ENCODE measurements at places on chromosomes 5 and 9. TPM values are rescaled to one million over a fixed set of nuclear protein-coding genes. Genes with fewer than 3 reads are reported as not detected.
A peak's percentile ranks its signal among the peaks of the same experiment; 100 is the strongest.

GRCh38 chr5:112931473-112931872 is 9.4 kb upstream of the REEP5 start:
- no peak for DNase-seq

DNA sequence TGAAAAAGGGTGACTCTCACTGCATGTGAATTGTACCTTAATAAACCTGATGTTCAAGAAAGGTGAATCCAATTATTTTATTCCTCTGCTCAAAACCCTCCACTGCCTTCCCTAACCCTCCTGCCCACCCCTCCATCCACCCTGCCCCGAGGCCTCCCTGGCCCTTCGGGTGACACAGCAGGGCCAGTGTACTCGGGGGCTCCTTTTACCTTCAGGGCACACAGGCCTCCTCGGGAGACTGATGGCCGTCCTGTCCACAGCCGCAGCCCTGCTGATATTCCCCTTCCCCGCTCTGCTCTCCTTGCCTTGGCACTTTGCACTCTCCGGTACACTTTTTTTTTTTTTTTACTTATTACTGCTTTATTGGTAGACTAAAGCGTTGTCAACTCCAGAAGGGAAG is 234.0 kb downstream of the CACNA1B start:
- DNase-seq = no peak

GRCh38 chr5:165015547-165015946 is 1510.1 kb downstream of the MAT2B start:
- no peak for DNase-seq

GRCh38 chr9:69179037-69179436 is 5.0 kb downstream of the TJP2 start:
- DNase-seq = no peak

DNA sequence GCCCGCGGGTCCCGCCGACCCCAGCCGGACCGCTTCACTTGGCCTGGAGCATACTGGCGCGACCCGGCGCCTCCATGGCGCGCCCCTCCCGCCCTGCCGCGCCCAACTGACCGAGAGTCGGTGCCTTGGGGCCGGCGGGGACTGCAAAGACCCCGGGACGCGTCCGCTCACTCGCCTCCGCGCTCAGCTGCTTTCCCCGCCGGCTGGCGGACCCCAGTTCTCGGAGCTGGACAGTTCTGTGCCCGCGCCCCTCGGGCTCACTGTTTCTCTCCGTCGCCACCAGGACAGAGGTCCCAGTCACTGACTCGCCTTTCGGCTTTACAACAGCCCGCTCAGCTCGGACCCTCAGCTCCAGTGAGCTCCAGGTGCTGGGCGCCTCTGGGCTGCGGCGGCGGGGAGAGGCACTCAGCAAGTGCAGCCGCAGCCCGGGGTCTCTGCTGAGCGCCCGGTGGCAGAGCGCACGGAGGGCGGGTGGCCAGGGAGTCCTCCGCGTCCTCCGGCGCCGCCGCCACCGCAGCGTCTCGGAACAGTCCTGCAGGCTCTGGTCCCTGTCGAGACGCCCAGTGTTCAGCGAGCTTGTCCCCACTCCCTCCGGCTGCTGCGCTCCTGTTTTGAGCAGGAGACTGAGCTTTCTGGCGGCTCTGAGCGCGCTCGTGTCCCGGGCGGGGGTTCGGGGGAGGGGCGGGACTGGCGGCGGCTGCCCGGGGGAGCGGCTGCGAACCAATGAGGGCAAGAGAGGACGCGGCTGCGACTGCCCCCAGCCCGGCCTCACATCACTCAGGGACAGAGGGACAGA is at the start of gene SMIM32:
TSS of gene SMIM32 (minus strand) at position 637 of the 796 bp plus-strand sequence. CDS start 638 bp downstream, outside the sequence.
- peak; percentile 11 for DNase-seq

DNA sequence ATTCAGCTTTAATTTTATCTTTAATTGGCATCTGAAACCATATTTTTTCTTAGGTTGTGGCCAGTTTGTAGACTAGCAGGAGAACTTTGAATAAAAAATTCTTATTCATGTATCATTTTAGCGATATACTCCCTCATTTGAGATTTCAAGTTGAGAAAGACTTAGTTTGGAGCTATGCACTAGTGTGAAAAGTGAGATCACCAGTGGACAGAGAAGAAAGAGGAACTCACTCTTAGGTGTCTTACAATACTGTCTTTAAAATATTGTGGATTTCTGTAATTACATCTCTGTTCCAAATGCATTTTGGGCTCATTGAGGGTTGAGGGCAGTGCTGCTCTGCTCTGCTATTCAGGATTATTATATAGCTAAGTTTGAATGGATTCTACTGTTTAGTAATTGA is 54.7 kb downstream of the NAA35 start:
- no peak for DNase-seq

GRCh38 chr5:124052201-124052600 is 540.2 kb downstream of the CSNK1G3 start:
- DNase-seq = no peak

- DNase-seq = no peak
Measured at GRCh38 chr9:90909225-90909624, 107.6 kb downstream of the SYK start.

GRCh38 chr9:129362287-129363000 is 184.4 kb upstream of the IER5L start:
- DNase-seq = no peak

- DNase-seq = no peak
Measured at GRCh38 chr9:126153382-126153781, 173.2 kb upstream of the MVB12B start.

Gene PCDHGA5
- 6.8 TPM for total RNA-seq

Gene SLC6A7
- not detected for total RNA-seq

Gene DDX4
- not detected for total RNA-seq

Gene PFN3
- total RNA-seq = not detected

Gene ANKRD34B
- 0.13 TPM for total RNA-seq

Gene CYLC2
- not detected for total RNA-seq

Gene ECSCR
- total RNA-seq = 17.5 TPM

Data from heart right ventricle (tissue), 16 donors.